ENCODE measurements at places on chromosomes 6 and 20.
A peak's percentile ranks its signal among the peaks of the same experiment; 100 is the strongest.

- no peak for DNase-seq
Measured at GRCh38 chr6:148771896-148772554, 25.2 kb downstream of the UST start.

- DNase-seq, result no peak
Measured at GRCh38 chr6:150177952-150178520, 35.2 kb downstream of the PPP1R14C start.

GRCh38 chr20:49697071-49697470 lies 16.6 kb downstream of the B4GALT5 start:
- no peak for DNase-seq

GRCh38 chr6:130034378-130035146 lies 16.2 kb downstream of the L3MBTL3 start:
- DNase-seq, result no peak

DNA sequence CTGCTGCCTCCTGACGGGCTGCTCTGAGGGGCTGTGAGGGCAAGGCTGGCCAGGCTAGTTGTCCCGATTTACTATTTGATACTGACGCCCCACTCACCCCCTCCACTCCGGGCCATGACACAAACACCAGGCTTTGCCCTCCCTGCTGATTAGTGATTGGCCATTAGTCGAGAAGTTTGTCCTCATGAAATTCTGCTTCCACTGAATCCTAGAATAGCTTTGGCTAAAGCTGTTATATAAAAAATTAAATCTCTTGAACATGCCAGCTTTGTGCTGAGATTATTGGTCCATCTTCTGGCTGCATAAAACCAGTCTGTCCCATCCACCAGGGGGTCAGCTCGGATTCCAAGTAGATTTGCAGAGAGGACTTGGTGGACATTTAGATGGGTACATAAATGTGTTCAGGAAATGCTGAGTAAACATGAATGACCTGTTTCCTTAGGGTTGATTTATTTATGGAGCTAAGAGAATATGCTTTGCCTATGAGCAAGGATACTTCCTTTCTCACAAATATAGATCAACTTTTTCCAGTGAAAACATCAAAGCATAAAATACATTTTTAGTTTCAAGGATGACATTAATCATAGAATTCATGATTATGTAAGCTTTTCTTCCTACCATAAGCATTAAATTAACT lies at the start of gene GABRR2:
TSS of gene GABRR2 (minus strand) at position 51 of the 637 bp plus-strand sequence. CDS start 134 bp downstream, outside the sequence.
- no peak for DNase-seq

DNA sequence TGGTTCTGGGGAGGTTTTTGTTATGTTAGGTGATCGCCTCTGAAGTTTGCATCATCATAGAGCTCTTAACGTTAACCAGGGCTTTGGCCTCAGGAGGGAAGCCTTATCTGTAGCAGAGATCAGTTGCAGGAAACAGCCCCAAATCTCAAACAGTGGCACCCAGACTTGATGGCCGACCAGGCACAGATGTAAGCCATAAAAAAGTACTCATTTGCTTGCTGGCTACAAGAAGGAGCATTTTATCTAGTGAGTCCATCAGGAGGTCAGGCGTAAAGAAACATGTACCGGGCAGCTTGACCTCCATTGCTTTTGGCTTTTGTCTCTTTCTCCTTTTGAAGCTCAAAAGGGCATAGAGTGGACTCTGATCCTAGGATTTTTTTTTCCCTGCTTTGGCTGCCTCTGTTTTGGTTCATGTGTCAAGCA lies 122.3 kb downstream of the CCDC170 start:
- no peak for DNase-seq

GRCh38 chr20:58633161-58634053 lies 17.7 kb upstream of the STX16 start:
- no peak for DNase-seq

- no peak for DNase-seq
Measured at GRCh38 chr6:22928775-22929174, 359.4 kb downstream of the HDGFL1 start.

GRCh38 chr20:11521476-11522365 lies 396.0 kb upstream of the BTBD3 start:
- no peak for DNase-seq

DNA sequence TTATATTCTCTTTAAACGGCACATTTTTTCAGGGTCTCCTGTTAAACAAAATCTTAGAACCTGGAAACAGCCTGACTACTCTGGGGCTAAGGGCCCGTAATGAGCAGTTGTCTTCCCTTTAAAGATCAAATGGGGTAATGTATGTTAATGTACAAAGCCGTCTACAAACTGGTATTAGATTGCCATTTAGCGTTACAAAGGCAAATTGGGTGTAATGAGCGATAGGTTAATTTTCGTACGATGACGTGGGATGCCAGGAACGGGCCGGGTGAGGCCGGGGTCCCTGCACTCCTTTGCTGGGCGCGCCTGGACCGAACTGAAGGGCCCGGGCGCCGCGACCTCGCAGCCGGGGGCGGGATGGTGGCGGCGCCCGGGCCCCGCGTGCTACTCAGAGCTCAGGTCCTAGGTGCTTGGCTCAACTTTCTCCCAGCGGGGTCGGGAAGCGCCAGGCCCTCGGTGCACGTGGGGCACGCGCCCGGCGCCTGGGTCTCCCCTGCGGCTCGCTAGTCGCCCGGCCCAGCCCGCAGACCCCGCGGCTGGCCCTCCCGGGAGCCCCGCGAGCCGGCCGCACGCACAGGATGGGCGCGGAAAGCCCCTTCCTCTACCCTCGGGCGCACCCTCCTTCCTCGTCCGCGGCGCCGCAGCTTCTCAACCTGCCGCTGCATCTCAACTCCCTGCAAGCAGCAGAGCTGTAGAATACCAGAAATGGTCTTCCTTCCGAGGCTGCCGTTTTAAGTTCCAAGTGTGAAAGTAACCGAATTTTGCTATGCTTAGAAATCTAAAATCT lies 5.9 kb downstream of the NKX2-4 start:
- no peak for DNase-seq

DNA sequence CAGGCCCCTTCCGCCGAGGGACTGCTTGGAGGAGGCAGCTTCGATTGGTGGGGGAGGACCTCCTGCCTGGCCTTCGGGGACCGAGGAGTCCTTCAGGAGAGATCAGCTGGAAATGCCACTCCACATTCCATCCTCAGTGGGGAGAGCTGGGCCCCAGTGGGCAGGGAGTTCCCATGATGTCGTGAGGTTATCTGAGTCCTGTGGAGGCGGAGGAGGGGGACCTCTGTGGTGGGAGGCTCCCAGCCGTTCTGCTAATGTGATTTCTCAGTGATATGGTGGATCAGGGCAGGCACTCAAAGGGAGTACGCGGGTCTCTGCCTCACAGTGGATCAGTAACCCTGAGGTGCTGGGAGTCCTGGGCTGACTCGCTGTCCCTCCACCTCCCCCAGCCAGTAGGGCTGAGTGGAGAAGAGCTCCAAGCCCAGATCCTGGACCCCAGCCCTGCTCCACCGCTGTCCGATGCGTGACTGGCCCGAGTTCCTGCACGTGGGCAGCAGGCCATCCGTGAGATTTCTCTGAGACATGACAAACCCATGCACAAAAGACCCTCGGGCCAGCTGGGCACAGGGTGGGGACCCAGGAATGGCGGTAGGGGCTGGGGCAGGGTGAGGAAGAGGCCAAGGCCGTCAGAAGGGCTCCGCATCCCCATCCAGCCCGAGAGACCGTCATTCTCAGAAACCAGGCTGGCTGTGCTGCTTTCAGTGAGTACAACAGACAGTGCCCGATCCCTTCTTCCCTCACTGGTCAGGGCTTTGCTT lies 195.8 kb downstream of the TAF4 start:
- DNase-seq, result no peak

GRCh38 chr6:37830225-37830624 lies 10.7 kb downstream of the ZFAND3 start:
- no peak for DNase-seq

GRCh38 chr6:125745281-125746018 lies 4.0 kb upstream of the HEY2 start:
- peak; percentile 59 for DNase-seq

Data from midbrain (tissue), 1 donor.